ENCODE measurements at places on chromosomes 4 and X.

DNA sequence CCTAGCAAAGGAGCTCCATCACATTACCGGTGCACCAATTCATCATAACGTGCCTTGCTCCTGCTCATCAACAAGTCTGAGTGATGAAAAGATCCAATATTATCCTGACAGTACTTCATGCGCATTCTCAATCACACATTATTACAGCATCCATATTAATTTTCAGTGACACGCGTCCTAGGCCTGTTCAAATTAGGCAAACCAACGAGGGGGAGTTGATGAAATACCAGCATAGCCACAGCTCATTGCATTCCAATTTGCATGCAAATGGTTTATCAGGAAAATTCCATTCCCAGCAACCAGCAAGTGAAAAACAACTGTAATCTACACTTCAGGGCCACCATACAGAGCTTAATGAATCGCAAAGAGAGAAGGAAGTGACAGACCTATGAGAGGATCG lies 236.9 kb downstream of the DCLK2 start:
- DNase-seq: no peak

DNA sequence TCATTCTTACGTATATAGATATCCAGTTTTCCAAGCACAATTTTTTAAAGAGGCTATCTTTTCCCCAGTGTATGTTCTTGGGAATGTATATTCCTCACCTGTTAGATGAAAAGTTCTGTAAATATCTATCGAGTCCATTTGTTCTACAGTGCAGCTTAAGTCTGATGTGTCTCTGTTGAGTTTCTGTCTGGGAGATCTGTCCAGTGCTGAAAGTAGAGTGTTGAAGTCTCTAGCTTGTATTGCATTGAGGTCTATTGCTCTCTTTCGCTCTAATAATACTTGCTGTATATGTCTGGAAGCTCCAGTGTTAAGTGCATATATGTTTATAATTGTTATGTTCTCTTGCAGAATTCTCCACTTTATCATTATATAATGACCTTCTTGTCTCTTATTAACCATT lies 373.1 kb downstream of the PPARGC1A start:
- no peak for DNase-seq

DNA sequence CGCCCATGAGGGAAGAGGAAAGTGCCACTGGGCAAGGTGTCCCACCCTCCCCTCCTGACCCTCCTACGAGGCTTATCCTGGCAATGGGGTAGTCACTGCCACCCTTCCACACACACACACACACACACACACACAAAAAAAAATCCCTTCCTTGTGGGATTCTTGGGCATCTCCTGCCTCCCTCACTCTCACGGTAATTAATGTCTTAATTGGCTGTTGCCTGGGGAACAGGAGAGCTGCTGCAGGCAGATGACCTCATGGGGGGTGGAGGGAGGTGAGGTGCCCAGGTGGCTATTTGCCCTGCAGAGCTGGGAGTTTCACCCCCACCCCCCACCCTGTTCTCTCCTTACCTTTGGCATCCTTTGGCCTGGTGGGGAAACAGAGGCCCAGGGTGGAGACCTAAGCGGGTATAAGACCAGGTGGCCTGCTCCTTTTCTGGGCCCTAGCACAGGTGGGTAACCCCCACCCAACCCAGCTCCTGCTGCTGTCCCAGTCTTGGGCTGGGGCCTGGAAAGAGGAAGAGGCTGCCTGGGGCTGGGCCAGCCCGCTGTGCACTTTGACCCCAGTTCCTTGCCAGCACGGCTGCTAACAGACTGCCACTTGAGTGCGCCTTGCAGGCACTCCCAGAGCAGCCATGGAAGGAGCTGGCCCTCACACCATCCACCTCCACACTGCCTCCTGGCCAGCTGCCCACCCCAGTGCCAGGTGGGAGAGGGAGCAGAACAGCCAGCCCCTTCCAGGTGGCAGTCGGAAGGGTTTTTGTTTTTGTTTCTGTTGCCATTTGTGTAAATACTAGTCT lies 12.6 kb downstream of the EFNB1 start:
- DNase-seq: no peak

DNA sequence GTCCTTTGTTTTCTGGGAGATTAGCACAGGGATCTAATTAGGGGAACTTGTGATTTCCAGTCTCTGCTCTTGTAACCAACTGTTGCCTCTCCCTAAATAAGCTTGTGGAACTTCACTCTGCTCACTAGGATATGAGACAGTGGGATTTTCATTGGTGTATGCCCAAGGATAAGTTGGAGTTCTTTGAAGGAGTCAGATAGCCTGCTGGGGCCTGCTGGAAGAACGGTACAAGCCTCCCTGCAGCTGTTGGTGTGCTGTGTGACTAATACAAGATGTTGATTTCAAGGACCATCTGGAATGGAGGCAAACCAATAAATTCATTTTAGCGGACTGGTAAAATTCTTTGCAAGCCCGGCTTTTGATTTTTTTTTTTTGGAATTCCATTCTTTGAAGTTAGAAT lies 167.0 kb downstream of the AASDH start:
- DNase-seq: no peak

DNA sequence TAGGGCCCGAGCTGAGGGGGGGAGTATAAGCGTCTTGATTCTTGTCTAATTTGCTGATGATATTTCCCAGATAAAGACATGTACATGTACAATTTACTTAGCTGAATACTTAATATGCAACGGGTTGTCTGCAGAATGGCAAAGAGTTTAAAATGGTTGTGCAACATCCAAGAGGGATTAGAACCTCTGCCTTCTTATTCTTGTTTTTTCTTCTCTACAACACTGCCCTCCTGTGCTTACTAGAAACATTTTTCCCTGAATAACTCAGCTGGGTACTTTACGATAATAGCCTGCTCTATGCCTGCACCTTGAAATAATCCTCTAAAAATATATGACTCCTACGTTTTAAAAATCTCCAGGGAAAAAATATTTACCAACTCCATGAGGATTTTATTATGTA lies 41.8 kb downstream of the INTS12 start:
- no peak for DNase-seq

DNA sequence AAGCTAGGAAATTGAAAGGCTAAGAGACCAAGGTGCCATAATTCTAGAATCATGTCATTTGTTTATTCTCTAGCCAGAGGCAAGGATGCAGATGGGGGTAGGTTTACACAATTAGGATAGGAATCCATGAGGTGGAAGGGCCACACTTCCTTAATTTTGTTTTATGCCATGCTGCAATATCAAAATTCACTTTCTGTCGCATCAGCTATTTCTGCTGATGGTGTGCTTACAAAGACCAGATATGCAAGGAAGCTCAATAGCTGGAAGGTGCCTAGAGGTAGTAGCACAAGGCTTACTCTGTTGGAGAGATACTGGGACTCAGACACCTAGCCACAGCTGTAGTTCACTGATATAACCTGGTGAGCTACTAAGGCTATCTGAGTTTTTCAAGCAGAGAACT lies 328.5 kb downstream of the ADGRL3 start:
- DNase-seq: no peak

- DNase-seq: no peak
Measured at GRCh38 chr4:1517592-1518411, 111.6 kb upstream of the NKX1-1 start.

DNA sequence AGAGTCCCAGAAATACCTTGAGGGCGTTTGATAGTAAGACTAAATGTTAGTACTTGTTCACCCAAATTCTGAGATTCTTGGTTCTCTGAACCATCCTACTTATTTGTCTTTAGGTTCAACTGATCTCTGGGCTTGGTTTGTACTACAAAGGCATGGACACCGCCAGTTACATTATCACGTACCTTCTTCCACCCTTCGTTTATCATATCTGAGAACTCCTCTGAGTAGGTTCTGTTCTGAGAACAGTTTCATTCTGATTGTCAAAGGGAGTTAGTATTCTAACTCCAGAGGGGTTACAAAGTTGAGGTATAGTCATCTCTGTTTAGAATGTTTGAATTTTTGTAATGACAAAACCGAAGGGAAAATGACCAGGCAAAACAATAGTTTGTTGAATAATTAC lies 19.3 kb downstream of the ZFX start:
- no peak for DNase-seq

DNA sequence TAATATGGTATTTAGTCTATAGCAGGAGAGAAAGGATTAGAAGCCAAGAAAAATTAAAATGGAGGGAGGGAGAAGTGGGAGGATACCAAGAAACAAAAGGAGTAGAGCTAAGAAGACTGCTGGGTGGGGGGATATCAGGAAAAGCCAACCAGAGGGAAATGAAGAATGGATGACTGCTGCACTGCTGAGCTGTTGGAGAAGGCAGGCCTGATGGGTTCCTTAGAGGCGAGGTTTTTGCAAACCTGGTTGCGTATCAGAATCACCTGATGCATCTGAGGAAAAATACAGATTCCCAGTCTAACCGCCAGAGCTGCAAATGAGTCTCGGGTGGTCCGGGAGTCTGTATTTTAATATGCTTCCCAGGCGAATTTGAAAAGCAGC lies 1.5 kb downstream of the PGRMC1 start:
- no peak for DNase-seq

GRCh38 chrX:47247206-47247998 lies 14.6 kb downstream of the USP11 start:
- no peak for DNase-seq

DNA sequence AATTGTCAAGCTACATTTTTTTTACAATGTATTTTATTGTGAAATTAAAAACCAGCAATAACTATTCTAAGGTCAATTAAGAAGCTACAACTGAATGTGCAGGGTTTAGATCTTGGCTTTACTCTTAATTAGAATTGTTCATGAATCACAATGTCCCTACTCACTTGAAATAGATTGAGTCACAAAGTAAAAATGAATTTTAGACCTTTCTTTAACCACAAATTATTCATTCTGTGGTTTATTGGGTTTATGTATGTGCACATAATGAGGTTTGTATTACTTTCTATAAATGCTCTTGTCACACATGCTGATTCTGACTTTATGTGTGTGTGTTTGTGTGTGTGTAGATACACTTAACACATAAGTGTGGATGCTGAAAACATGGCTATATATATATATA lies 647.0 kb upstream of the AADAT start:
- DNase-seq: no peak

DNA sequence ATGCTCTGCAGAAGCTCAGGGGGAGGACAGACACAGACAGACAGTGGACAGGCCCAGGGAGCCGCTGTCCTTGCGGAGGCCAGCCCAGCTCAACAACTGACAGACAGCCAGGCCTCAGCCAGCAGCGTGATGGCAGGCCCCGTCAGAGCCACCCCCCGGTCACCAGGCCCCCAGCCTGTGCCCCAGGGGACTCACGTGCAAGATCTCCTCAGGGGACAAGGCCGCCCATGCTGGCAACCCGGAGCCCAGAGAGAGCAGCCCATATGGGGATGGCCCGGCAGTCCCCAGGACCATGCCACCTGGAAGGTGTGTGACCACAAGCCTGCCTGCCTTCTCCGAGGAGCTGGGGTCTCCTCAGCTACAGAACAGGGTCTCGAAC lies 28.0 kb upstream of the MXD4 start:
- no peak for DNase-seq

- DNase-seq: no peak
Measured at GRCh38 chr4:123479944-123480343, 83.3 kb downstream of the SPRY1 start.

GRCh38 chrX:73239242-73239641 lies 24.6 kb upstream of the NAP1L2 start:
- no peak for DNase-seq

DNA sequence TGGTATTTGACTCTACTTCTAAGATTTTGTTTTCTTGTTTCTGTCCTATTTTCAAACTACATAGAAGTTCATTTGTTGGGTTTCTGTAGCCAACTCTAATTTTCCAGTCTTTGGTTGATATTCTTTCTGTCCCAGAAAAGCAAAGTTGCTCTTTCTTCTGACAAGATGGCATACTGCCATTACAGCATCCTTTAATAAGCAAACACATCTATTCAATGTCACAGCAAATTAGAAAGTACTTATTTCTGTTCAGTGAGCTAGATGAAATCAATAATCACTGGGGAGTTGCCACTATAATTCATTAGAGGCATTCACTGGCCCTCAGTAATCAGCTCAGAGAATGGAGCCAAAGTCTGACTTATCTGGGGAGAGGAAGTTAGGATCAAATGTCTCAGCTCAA lies 1258.0 kb upstream of the IGFBP7 start:
- DNase-seq: no peak

GRCh38 chr4:78542373-78542772 lies 9.2 kb upstream of the ANXA3 start:
- no peak for DNase-seq

- no peak for DNase-seq
Measured at GRCh38 chr4:129138810-129139496, 43.0 kb downstream of the C4orf33 start.

DNA sequence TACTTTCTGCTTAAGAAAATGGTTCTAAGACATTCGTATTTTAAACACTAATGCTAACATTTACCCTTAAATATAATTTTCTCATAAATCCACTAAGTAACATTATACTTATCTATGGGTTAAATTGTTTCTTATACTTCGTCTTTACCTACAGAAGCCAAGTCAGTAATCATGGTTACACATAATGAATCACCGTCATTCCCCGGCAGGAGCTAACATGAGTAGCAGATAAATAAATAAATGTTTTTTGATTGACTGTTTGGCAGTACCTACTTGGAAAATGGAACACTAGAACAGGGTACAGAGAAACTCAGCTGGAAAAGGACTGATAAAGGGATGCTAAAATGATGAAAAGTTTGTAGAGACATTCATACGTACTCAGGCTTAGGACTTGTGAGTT lies 430.4 kb downstream of the ACTRT1 start:
- DNase-seq: no peak

DNA sequence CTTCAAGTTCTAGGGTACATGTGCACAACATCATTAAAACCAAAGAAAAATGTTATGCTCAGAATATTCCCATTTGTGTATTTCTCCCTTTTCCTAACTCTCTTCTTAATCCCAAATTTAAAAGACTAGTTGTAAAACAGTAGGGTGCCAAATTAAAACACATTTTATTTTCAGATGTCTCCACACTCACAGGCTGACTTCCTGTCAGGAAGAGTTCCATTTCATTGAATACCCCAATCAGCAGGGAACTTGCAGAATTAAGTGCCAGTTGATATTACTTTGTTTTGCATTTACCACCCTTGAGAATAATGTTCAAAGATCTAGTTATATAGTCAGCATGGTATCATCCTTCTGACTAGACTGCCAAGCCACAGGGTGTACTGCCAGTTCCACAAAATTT lies 207.9 kb downstream of the MAB21L2 start:
- DNase-seq: no peak

GRCh38 chr4:7984286-7984925 lies 44.7 kb upstream of the AFAP1 start:
- DNase-seq: no peak
